Left lung (tissue), 14 donors: ENCODE measurements at places on chromosomes 4 and X. TPM values are rescaled to one million over a fixed set of nuclear protein-coding genes. Genes with fewer than 3 reads are reported as not detected.

GRCh38 chrX:109974906-109975655, 27.8 kb upstream of the TMEM164 start:
- H3K36me3 ChIP-seq = no peaks in the 10 kb centered on the region
- no peaks in the 10 kb centered on the region for H3K27me3 ChIP-seq
- H3K4me1 ChIP-seq = no peaks in the 10 kb centered on the region
- no peak overlapping the region for H3K27ac ChIP-seq

DNA sequence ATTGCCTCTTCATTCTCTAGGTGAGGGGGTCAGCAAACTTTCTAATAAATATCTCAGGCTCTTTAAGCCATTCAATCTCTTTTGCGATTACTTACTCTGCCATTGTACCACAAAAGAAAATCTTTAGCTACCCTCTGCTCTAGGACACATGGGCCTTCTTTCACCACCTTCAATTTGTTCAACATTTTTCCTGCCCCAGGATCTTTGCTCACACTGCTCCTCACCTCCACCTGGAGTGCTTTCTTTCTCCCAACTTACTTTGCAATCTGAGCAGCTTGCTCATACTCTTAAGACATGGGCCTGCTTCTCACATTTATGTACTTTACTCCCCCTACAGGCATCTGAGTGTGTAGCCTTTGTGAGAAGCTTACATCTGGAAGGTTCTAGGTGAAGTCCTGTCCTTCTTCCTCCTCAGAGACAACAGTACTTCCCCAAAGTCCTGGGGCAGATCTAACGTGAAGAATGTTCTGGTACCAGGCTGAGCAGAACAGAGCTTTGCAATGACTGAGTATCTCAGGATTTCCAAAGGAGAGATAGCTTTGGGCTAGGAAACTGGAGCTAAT, 55.0 kb upstream of the PRDM5 start:
- no peak for DNase-seq
- no peaks in the 10 kb centered on the region for H3K4me1 ChIP-seq
- no peaks in the 10 kb centered on the region for H3K36me3 ChIP-seq
- H3K27ac ChIP-seq = no peak overlapping the region
- no peak overlapping the region for H3K4me3 ChIP-seq

DNA sequence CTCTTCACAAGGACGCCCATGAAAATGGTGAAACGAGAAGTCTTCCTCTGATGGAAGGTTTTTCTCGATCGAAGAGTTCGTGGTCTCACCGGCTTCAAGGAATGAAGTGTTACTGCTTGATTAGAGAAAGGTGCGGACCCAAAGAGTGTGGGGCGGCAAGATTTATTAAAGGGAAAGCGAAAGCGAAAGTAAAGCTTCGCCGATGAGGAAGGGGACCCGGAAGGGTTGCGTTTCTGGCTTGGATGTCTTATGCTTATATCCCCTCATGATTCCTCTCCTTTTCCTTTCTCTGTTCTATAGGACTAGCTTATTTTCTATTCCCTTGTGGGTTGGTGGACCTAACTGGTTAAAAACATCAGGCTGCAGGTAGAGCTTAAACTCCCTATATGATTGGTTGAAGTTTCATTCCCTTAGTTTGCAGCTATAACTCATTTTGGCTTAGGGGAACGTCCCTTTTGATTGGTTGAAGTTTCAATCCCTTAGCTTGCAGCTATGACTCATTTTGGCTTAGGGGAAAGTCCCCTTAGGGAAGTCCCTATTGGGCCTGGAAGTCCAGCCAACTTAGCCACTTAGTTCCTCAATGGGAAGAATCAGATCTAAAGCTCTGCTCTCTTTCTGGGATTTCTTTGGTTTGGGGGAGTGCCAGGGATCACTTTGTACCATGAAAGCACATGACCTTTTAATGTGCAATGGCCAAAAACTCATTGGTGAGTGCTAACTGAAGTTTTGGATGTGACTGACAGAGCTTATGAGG, 1025.0 kb upstream of the PCDH10 start:
- no peak overlapping the region for H3K27ac ChIP-seq
- H3K4me3 ChIP-seq = no peak overlapping the region
- H3K27me3 ChIP-seq = no peaks in the 10 kb centered on the region
- H3K4me1 ChIP-seq = no peaks in the 10 kb centered on the region
- peak; percentile 2 for DNase-seq

DNA sequence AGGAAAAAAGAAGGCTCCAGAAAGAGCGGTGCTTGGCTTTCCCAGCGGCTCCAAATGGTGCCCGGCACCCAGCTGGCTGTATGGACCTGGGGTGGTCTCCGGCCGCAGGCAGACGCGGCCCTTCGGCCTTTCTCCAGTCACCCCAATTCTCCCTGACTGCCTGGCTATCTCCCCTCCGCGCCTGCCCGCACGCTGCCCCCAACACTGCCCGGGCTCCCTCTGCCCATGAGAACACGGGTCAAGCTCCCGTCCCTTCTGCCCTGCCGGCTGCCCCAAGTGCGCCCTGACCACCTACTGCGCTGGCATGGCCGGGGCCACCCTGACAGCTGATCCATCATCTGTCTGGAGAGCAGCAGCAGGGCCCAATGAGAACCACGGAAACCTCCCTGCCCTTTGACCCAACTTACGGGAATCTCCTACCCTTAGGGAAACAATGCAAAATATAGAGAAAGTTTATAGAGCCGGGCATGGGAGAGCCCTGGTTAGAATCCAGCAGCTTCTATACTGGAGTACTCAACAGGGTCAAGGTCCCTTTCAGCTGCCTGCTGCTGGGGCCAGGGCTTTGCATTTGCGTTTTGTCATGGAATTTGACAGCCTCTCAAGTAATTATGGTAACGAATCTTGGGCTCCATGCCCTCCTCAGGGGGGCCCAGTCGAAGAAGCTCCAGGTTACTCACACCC, 1.2 kb upstream of the FAM3A start:
- peak overlapping the region; percentile 91 for H3K27ac ChIP-seq
- no peaks in the 10 kb centered on the region for H3K36me3 ChIP-seq

DNA sequence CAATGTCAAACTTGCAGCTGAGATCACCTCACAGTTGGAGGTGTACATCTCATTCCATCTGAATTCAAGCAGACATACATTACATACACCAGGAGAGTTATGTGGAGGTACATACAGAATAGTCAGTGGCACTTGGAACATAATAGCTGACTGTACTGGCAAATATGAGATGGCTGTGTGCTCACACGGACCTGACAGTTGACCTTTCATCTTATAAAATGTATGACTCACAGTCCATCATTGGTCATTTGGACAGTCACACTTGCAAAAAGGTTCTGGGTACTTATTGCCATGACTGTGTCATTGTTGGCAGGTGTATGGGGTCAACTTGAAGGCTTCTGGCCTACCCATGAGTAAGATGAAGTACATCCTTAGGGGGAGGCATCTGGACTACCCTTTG, 88.6 kb upstream of the WDR1 start:
- H3K27ac ChIP-seq = no peak overlapping the region
- no peak for DNase-seq
- H3K4me1 ChIP-seq = no peaks in the 10 kb centered on the region
- H3K4me3 ChIP-seq = no peak overlapping the region
- no peaks in the 10 kb centered on the region for H3K36me3 ChIP-seq

GRCh38 chr4:76554630-76555029, 119.6 kb downstream of the SHROOM3 start:
- no peaks in the 10 kb centered on the region for H3K4me1 ChIP-seq
- no peak for DNase-seq
- no peak overlapping the region for H3K4me3 ChIP-seq
- no peak overlapping the region for H3K27ac ChIP-seq
- H3K36me3 ChIP-seq = no peaks in the 10 kb centered on the region
- H3K27me3 ChIP-seq = no peaks in the 10 kb centered on the region

GRCh38 chr4:138689187-138689586, 326.4 kb upstream of the NOCT start:
- H3K36me3 ChIP-seq = no peaks in the 10 kb centered on the region
- no peak for DNase-seq
- no peak overlapping the region for H3K27ac ChIP-seq
- no peaks in the 10 kb centered on the region for H3K27me3 ChIP-seq
- no peaks in the 10 kb centered on the region for H3K4me1 ChIP-seq
- H3K4me3 ChIP-seq = no peak overlapping the region

- no peak for DNase-seq
- no peaks in the 10 kb centered on the region for H3K4me1 ChIP-seq
- H3K4me3 ChIP-seq = no peak overlapping the region
- H3K36me3 ChIP-seq = no peaks in the 10 kb centered on the region
Observed at GRCh38 chrX:39065051-39065871, 264.0 kb downstream of the MID1IP1 start.

DNA sequence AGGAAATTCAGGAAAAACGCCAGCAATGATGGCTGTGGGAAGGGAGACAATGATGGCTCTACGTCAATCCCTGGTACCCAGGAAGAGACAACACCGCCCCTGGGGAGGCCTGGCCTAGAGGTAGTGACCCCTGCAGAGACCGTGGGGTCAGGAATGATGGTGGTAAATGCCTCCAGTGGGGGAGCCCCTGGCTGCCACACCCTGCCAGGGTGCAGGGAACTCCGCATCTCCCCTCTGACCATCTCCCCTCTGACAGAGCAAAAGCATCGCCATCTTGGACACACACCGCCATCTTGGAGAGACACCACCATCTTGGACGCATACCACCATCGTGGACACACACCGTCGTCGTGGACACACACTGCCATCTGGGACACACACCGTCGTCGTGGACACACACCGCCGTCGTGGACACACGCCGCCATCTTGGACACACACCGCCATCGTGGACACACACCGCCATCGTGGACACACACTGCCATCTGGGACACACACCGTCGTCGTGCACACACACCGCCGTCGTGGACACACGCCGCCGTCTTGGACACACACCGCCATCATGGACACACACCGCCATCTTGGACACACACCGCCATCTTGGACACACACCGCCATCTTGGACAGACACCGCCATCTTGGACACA, 9.9 kb downstream of the ASMTL start:
- no peaks in the 10 kb centered on the region for H3K4me1 ChIP-seq
- H3K36me3 ChIP-seq = no peaks in the 10 kb centered on the region
- H3K4me3 ChIP-seq = no peak overlapping the region
- no peak for DNase-seq
- no peaks in the 10 kb centered on the region for H3K27me3 ChIP-seq

DNA sequence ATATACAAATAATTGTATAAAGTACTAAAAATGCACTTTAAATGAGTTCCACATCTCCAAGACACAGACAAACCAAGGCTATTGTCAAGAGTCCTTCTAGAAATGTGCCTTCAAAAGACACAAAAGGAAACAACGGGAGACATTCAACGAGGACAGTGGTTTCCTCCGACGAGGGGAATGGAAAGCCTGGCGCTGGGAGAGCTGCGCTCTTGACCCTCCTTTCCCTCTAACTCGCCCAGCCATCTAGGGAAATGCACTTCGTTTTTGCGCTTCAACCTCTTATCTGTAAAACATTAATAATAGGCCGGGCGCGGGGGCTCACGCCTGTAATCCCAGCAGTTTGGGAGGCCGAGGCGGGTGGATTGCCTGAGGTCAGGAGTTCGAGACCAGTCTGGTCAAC, 37.0 kb downstream of the ZFP42 start:
- H3K36me3 ChIP-seq = no peaks in the 10 kb centered on the region
- DNase-seq = no peak
- H3K27ac ChIP-seq = no peak overlapping the region
- H3K27me3 ChIP-seq = no peaks in the 10 kb centered on the region
- H3K4me3 ChIP-seq = no peak overlapping the region
- no peaks in the 10 kb centered on the region for H3K4me1 ChIP-seq

DNA sequence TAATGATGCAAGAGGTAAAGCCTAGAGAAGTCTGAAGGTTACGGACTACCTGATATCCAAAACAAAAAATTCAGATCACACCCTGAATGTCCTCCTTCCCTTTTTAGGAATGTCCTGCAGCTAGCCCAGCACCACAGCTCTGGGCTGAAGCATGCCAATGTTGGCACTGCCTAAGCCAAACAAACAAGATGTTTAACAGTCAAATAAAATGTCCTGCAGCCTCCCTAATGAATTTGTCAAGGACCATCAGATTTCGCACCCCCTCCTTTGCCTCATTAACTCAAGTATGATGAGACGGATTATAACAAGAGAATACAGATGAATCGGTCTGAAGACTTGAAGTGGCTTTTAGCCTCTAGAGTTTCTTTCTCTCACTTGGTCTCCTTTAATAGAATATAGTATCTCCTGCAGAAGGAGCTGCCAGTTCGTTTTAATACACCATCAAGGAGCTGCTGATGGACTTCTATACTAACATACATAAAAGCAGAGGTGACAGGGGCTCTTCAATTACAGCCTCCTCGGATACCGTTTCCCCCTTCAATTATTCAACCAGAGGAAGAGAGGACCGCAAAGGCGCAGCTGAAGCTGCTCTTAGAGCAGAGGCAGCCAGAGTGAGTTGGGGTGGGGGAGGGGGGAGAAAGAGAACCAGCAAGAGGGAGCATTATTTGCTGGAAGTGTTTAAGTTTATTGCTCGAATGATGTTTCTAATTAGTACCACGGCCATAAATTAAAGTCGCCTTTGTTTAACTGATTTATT, 3.0 kb upstream of the MAB21L2 start:
- peaks cover 14% of the 10 kb centered on the region for H3K36me3 ChIP-seq
- H3K4me3 ChIP-seq = no peak overlapping the region
- no peak overlapping the region for H3K27ac ChIP-seq
- H3K4me1 ChIP-seq = no peaks in the 10 kb centered on the region

- peaks cover 28% of the 10 kb centered on the region for H3K36me3 ChIP-seq
- H3K4me3 ChIP-seq = no peak overlapping the region
- no peak overlapping the region for H3K27ac ChIP-seq
- H3K27me3 ChIP-seq = no peaks in the 10 kb centered on the region
Observed at GRCh38 chr4:150725957-150726523, 144.1 kb downstream of the MAB21L2 start.

DNA sequence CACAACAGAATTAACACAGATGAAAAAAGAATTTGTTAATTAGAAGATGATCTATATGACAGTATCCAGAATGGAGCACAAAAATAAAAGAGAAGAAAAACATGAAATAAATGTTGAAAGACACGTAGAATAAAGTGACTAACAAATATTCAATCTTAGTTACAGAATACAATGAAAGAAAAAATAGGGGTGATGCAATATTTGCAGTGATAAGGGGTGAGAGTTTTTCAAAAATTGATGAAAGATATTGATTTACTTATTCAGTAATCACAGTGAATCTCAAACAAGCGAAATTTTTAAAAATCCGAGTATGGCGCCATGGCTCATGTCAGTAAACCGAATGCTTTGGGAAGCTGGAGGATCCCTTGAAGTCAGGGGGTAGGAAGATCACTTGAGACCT, 20.2 kb upstream of the RAB28 start:
- peaks cover 21% of the 10 kb centered on the region for H3K27me3 ChIP-seq
- no peak overlapping the region for H3K4me3 ChIP-seq
- H3K4me1 ChIP-seq = no peaks in the 10 kb centered on the region
- DNase-seq = no peak

DNA sequence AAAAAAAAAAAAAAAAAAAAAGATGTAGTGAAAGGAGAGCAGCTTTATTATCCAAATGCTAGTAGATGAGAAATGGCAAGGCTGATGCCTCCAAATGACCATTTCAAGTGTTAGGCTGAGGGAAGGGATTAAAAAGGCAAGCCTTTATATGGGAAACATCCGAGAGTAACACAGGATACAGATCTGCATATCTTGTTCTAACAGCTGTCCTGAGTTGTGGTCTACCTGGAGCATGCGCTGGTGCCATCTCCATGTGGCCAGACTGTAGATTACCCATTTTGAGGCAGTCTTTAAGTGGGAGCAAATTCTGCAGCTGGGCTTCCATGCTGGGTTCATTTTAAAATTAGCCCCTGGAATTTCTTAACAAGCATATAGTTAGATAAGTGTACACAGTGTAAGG, 26.0 kb upstream of the ELF2 start:
- H3K4me1 ChIP-seq = peaks cover 3% of the 10 kb centered on the region
- no peak for DNase-seq
- H3K27ac ChIP-seq = no peak overlapping the region

The SLC6A14 gene
- total RNA-seq = 70.8 TPM

The GRIA3 gene
- 0.37 TPM for total RNA-seq

The DIPK2B gene
- 9.2 TPM for total RNA-seq

The ATG4A gene
- 18.4 TPM for total RNA-seq

The F9 gene
- not detected for total RNA-seq

The HSFX4 gene
- not detected for total RNA-seq

The SPANXN4 gene
- total RNA-seq = not detected
